Anterior cingulate cortex (tissue), 58 donors: ENCODE measurements at places on chromosomes 12 and 14.

GRCh38 chr14:69170839-69171238, 17.9 kb upstream of the DCAF5 start:
- no peak for DNase-seq

DNA sequence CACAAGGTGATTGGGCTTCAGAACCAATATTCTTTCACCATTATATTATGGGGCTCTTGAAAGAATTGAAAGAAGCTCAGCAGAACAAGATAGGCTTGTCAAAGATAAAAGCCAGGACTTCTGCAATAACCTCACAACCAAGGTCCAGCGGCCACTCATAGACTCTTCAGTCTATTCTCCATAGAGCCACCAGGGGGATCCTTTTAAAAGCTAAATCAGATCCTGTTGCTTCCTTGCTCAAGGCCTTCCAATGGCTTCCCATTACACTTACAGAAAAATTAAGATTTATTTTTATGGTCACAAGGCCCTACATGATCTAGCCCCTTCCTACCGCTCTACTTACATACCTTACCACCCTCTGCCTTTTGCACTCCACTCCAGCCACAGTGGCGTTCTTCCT, 169.6 kb downstream of the C12orf42 start:
- DNase-seq = no peak

DNA sequence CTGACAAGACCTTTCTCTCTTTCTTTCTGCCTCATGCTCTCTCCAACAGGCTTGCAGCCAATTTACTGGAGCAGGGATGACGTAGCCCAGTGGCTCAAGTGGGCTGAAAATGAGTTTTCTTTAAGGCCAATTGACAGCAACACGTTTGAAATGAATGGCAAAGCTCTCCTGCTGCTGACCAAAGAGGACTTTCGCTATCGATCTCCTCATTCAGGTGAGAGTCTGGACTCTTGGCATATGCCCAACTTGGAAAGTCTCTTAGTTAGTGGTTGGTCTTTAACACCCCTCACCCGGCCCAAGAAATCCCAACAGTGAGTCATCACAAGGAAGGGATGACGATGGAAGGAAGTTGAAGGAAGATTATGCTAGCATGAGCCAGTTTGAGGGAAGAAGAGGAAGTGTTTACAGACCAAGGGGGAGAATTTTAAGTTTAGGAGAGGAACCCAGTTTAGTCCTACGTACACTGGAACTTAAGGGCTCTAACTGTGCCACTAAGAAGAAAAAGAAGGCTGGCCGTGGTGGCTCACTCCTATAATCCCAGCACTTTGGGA, 189.7 kb downstream of the ETV6 start:
- no peak for DNase-seq

DNA sequence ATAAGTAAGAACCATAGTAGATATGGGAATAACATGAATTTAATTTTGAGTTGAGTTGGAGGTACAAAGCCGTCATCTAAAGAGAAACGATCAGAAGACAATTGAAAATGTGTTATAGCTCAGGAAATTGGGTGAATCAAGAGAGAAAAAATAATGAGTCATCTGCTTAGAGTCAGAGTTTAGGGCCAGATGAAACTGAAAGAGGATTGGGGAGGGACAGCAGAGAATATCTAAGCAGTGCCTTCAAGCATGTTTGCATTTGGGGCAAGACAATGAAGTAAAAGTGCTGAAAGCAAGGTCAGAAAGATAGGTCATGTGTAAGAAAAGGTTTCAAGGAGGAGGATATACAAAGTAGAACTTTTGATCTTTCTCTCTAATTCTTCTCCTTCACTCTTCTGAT, 49.4 kb downstream of the SLC15A5 start:
- no peak for DNase-seq

GRCh38 chr12:46678426-46678825, 147.4 kb downstream of the SLC38A4 start:
- DNase-seq = no peak

GRCh38 chr12:121539908-121540307, 40.9 kb downstream of the KDM2B start:
- DNase-seq = no peak

DNA sequence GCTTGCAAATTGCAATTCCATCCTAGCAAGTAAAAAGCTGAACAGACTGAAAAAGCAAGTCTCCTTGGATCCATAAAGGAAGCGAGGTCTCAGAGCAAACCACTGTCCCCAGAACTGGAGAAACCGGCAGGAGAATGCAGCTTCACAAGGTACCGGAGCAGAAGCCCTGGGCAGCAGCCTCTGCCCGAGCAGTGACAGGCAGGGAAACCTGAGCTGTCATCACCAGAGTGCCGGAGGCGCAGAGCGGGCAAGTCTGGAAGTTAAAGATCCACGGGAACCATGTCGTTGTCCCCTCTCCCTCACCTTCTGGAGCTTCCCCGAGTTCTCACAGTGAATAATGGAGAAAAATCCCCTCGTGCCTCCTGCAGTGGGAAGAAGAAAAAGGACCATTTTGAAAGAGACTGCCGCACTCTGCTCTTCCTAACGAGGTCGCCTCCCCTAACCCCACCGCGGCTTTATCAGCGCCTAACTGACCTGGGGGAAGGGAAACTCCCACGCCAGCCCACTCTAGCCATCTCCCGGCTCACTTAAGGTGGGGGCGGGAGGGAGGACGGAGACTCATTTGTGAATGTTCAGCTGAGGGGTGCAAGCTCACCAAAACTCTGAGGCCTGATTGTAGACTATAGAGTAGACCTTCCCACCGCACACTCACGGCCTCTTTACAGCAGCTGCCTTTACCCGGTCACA, 27.8 kb downstream of the FBXL14 start:
- no peak for DNase-seq
